ENCODE measurements at places on chromosomes 1 and 21.

GRCh38 chr1:29716306-29716705 lies 480.0 kb downstream of the PTPRU start:
- DNase-seq, result no peak

DNA sequence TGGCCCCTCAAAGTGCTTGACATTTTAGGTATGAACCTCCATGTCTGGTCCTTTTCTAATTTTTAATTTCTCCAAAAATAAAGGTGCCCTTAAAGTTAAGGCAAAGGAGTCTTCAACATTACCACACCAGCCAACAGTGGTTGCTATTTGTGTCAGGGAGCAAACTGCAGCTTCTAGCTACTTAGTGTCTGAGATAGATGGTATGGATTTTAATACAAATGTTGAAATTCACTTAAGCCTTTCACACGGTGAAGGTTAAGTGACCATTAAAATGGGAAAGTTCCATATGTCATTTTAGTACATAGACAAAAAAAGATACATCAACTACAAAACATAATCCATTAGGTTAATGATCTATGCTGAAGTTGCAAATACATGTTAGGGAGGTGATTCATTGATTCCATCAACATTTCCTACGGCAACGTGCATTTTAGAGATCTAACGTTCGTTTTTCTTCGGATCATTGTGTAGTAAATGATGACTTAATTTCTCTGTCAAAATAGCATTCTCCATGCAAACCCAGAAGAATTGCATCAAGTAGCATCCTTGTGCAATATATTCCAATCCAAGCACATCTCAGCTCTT lies 48.2 kb upstream of the RGS21 start:
- no peak for DNase-seq

GRCh38 chr1:8476006-8476405 lies 158.1 kb downstream of the SLC45A1 start:
- no peak for DNase-seq

DNA sequence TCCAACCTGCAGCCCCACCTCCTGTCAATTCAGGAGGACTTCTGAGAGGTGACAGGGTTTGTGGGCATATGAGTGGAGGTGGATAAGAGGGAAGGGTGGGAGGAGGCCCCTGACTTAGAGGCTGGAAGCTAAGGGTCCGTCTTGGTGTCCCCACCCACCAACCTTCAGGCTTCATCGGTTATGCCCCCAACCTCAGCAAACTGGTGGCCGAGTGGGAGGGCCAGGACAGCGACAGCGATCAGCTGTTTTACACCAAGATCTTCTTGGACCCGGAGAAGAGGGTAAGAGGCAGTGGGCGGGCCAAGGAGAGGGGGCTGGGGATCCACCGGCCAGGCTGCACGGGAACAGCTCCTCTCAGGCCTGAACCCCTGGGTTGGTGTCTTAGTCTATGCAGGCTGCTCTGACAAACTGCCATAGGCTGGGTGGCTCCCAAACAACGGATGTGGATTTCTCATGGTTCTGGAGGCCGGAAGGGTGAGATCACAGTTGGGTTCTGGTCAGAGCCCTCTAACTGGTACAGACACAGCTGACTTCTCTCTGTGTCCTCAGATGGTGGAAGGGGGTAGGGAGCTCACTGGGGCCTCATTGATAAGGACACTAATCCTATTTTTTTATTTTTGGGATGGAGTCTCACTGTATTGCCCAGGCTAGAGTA lies 18.1 kb downstream of the PLOD1 start:
- DNase-seq, result no peak

DNA sequence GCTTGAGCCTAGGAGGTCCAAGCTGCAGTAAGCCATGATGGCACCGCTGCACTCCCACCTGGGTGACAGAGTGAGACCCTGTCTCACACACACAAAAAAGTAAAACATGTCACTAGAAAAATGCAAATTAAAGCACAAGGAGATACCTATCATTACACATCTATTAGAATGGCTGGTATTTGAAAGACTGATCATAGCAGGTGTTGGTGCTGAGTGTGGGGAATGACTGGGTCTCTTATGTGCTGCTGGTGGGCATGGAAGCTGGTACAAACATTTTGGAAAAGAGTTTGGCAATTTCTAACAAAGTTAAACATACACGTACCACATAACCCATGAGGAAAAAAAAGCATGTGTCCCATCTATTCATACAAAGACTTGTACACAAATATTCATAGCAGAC lies 142.1 kb upstream of the ZBTB40 start:
- DNase-seq, result no peak

DNA sequence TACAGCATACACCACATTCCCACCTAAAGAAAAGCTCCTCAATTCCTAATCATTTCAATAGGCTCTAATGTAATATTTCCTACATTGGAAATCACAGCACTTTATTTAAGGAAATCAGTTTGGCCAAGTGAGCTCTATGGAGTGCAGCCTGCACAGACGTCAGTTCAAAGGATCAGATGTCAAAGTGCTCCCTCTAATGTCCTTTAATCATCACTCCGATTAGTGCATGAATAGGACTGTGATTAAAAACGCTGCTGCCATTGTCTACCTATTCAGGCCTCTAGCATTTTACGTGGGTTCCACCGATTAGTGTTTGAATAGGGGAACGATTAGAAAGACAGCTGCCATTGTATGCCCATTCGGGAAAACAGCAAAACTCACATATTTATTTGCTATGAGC lies 50.2 kb downstream of the DPYD start:
- no peak for DNase-seq

DNA sequence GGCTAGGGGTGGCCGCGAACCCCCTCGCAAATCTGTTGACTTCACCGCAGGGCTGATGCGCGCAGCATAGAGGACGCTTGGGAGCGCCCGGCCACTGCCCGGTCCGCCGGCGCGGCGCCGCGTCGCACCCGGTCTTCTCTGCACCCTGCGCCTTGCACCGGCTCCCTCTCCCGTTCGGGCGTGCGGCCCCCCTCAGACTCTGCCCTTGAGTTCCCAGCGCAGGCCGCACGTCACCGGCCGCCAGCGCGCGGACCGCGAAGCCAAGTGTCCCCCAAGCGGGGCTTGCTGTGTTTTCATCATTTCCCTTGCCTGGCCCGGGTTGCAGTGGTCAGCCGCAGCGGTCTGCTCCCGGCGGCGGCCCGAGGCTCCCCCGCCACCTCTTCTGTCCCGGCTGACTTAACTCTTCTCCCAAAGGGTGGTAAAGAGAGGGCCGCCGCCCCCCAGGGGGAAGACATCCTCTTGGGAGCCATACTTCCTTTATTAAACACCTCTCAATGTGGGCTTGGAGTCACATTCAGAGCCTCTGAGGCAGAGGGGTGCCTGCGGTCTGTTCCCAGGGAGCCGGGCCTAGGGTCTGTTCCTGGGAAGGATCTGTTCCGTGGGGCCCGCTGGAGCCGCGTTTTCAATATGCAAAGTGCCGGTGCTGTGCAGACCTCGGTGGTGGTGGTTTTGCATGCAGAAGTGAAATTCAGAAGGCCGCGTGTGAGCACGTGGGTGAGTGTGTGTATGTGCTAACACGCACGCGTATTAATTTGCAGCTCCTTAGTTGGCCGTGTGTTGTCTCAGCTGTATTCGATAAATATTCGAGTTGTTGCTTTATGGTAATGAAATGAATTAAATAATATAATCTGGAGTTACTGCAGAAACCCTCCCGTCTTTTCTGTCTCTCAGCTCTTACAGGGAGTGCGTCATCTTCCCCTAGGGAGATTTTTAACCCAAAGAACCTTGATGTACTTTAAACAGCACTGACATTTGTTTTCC lies 17.6 kb downstream of the PBX1 start:
- no peak for DNase-seq

GRCh38 chr1:23573574-23574182 lies 14.4 kb upstream of the ID3 start:
- no peak for DNase-seq

DNA sequence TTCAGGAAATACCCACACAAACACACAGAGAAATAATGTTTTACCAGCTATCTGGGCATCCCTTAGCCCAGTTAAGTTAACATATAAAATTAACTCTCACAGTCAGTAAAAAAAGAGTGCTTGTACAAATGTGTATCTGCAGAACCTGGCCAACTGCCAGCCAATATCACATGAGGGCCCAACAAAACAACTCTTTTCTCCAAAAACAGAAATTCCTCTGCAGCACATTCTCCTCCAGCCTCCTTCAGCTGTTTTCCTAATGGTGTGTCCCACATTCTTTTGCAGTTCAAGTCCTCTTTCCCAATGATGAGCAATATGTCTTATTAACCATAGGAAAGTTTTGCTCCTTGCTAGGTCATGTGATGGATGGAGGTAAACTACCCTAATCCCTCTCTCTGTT lies 75.5 kb downstream of the LRRC7 start:
- no peak for DNase-seq

- DNase-seq, result no peak
Observed at GRCh38 chr1:5887349-5887970, 104.8 kb downstream of the NPHP4 start.

DNA sequence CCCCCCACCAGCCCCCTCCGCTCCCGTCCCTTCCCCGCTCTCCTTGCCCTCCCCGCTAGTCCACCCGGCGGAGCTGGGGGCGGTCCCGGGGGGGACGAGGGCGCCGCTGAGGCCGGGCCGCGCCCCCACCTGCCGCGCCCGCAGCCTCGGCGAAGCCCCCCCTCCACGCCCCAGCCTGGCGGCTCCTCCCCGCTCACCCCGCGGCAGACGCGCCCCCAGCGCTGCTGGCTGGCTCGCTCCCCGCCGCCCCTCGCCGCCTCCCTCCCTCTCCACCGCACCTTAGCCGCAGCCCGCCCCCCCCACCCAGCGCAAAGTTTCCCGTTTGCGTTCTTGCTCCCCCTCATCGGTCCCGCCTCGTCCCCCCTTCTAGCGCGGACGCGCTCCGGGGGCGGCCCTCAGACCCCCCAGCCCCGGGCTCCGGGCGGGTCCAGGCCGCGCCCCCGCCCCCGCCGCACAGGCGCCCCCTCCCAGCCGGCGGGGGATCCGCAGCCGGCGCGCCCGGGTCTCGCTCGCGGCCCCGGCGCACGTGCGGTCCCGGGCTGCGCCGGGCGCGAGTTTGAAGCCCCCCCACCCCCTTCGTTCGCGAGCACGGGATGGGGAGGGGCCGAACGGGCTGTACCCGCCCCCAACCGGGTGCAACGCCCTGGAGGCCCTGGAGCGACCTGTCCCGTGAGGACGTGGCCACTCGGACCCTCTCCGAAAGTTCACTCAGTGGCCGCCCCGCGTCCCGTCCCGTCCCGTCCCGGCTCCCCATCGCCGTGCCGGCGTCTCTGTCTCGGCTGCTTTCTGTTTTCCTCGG lies 623 bp downstream of the PTPRF start:
- DNase-seq, result no peak

DNA sequence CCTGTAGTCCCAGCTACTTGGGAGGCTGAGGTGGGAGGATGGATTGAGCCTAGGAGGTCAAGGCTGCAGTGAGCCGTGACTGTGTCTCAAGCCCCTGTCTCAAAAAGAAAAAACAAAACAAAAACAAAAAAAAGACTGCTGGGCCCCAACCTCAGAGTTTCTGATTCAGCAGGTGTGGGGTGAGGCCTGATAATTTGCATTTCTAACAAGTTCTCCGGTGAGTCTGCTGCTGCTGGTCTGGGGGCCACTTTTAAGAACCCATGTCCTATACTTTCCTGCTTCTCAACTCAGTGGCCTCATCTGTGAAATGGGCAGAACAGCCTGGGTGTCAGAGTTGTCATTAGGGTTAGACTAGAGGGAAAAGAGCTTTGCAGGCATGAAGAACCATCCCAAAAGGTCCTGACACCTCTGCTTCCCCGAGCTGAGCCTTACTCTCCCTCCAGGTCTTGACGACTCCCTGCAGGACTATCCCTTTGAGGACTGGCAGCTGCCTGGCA lies 2.8 kb downstream of the CNKSR1 start:
- no peak for DNase-seq

- DNase-seq, result no peak
Observed at GRCh38 chr1:232279909-232280400, 350.0 kb downstream of the SIPA1L2 start.

DNA sequence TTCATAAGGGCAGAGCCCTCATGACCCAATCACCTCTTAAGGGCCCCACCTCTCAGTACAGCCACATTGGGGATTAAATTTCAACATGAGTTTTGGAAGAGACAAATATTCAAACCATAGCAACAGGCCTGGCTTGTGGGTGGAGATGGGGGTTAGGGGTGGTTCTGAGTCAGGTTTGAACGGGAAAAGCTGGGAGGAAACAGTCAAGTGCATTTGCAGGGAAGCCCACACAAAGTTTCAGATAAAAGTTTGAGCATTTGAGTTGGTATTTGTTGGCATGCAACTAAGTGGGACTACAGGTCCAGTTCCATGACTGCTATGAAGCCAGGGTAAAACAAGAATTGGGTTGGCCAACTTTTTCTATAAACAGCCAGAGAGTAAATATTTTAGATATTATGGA lies 21.0 kb upstream of the PADI2 start:
- DNase-seq, result no peak

- DNase-seq, result no peak
Observed at GRCh38 chr1:210758761-210759160, 375.2 kb downstream of the KCNH1 start.

DNA sequence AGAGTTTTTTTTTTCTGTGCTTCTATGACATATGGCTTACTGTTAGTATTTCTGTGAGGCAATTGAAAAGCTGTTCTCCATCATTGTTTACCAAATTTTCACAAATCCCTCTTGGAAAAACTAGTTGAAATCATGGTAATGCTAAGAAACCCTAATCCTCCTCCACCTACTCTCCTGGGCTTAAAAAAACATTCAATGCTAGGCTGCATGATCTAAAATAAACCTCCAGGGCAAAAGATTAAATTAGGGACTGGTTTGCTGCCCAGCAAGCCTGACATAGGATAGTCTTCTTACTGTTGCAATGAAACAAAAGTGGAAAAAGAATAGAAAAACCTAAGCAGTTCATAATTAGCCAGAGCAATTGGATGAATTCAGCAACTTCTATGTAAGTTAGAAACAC lies 16.1 kb downstream of the C1orf52 start:
- no peak for DNase-seq

DNA sequence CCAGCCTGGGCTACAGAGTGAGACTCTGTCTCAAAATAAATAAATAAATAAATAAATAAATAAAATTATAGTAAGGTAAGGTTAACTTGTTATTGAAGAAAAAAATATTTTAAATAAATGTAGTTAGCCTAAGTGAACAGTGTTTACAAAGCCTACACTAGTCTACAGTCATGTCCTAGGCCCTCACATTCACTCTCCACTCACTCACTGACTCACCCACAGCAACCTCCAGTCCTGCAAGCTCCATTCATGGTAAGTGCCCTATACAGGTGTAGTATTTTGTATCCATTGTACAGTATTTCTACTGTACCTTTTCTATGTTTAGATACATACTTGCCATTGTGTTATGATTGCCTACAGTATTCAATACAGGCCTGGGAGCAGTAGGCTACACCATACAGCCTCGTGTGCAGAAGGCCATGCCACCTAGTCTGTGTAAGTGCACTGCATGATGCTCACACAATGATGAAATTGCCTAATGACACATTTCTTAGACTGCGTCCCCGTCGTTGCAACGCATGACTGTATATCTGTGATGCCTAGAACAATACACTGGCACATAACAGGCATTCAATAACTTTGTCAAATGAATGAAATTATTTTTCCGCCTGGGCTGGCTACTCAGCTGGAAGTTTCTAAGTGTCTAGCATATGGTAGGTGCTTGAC lies 14.8 kb downstream of the KCNN3 start:
- DNase-seq, result no peak
